Body of pancreas (tissue), 4 donors: ENCODE measurements at places on chromosomes 11 and 22.
A peak's percentile ranks its signal among the peaks of the same experiment; 100 is the strongest.

GRCh38 chr11:120212259-120212878, 1.5 kb downstream of the OAF start:
- DNase-seq: no peak

GRCh38 chr11:11265994-11266606, 87.0 kb downstream of the CSNK2A3 start:
- DNase-seq: peak; percentile 61

GRCh38 chr11:111531687-111532364, 8.7 kb upstream of the LAYN start:
- no peak for DNase-seq

DNA sequence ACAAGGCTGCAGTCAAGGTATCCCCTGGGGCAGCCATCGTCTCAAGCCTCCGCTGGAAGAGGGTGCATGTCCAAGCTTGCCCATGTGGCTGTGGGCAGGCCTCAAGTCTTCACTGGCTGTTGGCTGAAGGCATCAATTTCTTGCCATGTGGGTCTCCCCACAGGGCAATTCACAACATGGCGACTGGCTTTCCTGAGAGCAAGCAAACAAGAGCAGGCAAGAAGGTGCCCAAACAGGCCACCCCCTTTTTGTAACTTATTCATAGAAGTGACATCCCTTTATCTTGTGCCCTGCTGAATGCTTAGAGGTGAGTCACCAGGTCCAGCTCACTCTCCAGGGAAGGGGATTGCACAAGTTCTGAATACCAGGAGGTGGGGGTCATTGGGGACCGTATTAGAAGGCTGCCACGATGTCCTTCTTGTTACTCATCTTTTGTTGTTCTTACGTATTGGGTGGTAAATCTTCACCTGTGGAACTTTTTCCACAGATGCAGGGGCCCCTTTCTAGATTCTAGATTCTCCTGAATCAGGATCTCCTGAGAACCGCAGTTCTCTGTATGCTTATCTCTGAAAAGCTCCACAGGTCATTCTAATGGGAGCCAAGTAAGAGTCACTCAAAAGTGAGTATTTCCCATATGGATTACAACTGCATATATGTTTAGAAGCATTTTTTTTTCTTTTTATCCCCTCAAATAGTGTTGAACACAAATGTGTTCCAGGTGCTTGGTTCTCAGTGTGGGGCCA, 44.2 kb upstream of the MICAL2 start:
- peak; percentile 65 for DNase-seq

- no peak for DNase-seq
Measured at GRCh38 chr11:132451942-132452601, 1080.2 kb downstream of the OPCML start.

- no peak for DNase-seq
Measured at GRCh38 chr11:118522571-118523072, 4.7 kb upstream of the TTC36 start.

- DNase-seq: no peak
Measured at GRCh38 chr11:124329787-124330478, 9.9 kb upstream of the OR8D2 start.

GRCh38 chr11:64356498-64357411, 2.2 kb upstream of the RPS6KA4 start:
- peak; percentile 63 for DNase-seq

- no peak for DNase-seq
Measured at GRCh38 chr22:45709866-45710265, 38.2 kb downstream of the ATXN10 start.

DNA sequence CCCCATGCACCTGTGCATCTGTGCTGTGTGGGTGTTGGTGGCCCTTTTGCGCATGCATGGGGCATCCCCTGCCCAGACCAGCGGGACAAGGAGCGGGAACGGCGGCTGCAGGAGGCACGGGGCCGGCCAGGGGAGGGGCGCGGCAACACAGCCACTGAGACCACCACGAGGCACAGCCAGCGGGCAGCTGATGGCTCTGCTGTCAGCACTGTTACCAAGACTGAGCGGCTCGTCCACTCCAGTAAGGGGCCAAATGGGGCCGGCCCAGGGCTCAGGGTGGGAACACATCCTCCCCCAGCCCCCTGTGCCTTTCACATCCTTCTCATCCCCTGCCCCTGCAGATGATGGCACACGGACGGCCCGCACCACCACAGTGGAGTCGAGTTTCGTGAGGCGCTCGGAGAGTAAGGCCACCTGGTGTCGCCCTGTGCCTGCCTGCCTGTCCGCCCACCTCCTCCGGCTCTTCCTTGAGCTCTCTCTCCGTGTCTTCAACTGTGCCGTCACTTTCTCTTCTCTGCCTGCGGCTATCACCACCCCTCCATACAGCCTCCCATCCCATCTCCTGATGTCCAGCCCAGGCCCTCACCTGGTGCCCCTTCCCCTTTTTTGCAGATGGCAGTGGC, 10.6 kb downstream of the SELENOM start:
- DNase-seq: no peak

- DNase-seq: no peak
Measured at GRCh38 chr11:111691741-111692140, 74.4 kb downstream of the PPP2R1B start.

- DNase-seq: no peak
Measured at GRCh38 chr22:30564761-30565119, 9.7 kb downstream of the GAL3ST1 start.

DNA sequence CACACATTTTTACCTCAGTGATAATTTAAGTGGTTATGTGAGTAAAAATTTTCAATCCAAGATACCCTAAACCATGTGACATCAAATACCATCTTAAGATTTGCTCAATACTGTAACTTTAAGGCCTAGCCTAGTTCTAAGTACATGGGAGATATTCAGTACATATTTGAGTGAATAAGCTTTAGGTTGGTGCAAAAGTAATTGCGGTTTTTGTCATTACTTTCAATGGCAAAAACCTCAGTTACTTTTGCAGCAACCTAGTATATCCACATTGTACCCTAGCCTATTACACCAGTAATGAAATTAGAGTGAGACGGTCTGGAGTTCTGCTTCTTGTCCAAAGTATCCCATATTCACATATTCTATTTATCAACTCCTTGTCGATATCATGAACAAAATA, 700.1 kb downstream of the LRRC4C start:
- DNase-seq: no peak

- no peak for DNase-seq
Measured at GRCh38 chr11:71565263-71565662, at the start of gene KRTAP5-10. Gene KRTAP5-10 (plus strand): TSS chr11:71565563. CDS start chr11:71565588, 25 bp downstream.

GRCh38 chr11:43955381-43956118, 13.1 kb downstream of the C11orf96 start:
- no peak for DNase-seq

DNA sequence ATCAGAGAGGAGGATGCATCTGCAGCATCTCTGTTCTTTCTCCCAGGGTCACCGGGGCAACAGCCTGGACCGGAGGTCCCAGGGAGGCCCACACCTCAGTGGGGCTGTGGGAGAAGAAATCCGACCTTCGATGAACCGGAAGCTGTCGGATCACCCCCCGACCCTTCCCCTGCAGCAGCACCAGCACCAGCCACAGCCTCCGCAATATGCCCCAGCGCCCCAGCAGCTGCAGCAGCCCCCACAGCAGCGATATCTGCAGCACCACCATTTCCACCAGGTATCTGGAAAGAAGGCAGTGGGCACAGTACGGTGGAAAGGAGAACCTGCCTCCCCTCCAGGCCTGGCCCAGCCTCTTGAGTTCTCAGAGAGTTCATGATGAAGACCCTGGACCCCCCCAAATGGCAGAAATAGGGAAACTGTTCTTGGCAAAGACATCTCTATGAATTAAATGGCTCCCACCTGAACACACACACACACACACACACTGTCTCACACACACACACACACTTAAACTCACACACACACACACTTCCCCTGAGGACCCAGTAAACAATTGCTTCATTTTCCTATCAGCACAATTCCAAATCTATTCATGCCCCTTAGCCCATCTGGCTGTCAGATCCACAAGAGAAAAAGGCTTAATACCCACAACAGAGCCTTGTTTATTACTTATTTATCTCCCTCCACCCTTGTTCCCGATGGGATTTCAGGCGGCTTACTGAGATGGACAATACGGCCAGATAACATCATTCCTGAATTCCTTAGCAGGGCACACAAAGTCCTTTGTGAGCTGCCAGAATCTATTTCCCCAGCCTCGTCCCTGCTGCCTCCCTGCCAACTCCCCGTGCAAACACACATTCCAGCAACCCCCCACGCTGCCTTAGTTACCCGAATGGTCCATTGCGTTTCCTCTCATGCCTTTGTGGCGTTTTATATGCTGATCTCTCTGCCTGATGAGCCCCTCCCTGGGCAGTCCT, 8.1 kb downstream of the TMA7B start:
- DNase-seq: peak; percentile 61

- no peak for DNase-seq
Measured at GRCh38 chr11:87832211-87832610, 343.0 kb downstream of the RAB38 start.

- DNase-seq: no peak
Measured at GRCh38 chr11:113274713-113275582, 39.4 kb upstream of the TTC12 start.

DNA sequence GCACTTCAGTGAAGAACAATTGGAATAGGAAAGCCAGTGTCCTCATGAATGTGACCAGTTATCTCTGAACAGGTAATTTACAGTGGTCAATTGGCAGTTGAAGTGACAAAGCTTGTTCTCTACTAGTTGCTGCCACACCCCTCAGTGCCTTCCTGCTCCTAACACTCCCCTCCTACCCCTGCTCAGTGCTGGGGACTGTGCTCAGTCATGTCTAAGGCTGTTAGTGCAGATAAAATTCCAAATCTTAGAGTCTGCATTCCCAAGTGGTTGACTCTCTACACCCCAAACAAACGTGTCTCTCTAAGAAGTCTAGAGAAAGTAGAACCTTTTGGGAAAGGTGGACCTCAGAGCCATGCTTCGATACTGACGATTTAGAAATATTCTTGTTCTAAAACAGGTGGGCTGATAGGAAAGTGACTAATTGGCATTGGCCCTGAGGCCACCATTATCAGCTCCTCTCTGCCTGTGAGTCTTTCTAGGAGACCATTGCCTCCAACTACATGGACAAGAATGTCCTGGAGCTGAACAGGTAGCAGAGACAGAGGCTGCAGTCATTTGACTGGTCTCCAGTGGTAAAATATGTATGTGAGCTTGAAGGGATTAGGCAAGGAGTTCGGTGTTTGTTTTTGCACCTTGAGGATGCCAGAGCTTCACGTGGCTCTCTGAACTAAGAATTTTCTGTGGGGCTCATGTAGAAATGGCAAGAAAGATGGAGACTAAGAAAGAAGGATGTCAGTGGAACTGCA, 22.1 kb upstream of the NNMT start:
- no peak for DNase-seq

- no peak for DNase-seq
Measured at GRCh38 chr22:37996079-37996478, 11.7 kb upstream of the SOX10 start.
